ENCODE measurements at places on chromosomes 13 and 19.

GRCh38 chr19:32914879-32915660 lies 45.5 kb upstream of the SLC7A9 start:
- DNase-seq: no peak

DNA sequence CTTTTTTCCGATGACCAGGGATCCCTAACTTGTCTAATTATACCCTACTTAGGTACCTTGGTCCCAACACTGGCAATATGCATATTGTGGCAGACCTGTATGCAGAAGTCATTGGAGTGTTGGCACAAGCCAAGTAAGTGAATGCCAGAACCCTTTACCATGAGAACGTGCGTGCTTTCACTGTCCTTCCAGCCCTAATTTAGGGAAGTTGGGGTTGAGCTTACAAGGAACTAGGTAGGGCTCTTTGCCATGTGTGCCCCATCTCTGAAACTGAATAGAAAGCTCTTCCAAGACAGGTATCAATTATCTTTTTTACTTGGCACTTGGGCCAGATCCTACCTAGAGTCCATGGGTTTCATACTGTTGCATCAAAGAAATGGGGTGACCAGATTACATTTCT lies 93.2 kb downstream of the FRY start:
- no peak for DNase-seq

DNA sequence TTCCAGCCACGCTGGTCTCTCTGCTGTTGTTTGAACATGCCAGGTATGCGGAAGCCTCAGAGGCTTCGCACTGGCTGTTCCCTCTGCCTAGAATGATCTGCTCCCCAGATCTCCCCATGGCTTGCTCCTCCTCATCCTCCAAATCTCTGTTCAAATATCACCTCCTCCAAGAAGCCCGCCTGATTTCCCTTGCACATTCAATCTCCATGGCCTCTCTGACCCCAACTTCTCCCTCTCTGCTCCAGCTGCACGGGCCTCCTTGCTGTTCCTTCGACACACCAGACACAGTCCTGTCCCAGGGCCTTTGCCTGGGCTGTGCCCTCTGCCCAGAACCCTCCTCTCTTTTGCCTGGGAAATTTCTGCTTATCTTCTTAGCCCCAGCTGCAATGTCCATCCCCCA lies 52.5 kb upstream of the PTPRS start:
- DNase-seq: no peak

- DNase-seq: no peak
These were observed 125.3 kb upstream of the RXFP2 start for GRCh38 chr13:31614073-31614472.

DNA sequence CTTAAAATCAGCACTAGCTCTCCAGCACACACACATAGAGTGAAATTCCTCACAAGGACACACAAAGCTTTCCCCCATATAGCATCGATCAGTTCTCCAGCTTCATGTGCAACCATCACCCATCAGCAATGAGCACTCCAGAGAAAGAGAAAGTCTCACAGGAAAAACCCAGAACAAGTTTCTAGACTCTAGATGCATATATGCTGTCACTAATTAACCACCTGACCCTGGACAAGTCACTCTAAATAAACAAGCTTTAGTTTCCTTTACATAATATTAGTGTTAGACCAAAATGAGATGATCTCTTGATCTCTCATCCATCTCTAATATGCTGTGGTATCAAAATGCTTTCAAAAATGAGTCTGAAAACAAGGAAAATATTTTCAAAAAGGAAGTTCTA lies 81.2 kb downstream of the TBC1D4 start:
- DNase-seq: no peak

DNA sequence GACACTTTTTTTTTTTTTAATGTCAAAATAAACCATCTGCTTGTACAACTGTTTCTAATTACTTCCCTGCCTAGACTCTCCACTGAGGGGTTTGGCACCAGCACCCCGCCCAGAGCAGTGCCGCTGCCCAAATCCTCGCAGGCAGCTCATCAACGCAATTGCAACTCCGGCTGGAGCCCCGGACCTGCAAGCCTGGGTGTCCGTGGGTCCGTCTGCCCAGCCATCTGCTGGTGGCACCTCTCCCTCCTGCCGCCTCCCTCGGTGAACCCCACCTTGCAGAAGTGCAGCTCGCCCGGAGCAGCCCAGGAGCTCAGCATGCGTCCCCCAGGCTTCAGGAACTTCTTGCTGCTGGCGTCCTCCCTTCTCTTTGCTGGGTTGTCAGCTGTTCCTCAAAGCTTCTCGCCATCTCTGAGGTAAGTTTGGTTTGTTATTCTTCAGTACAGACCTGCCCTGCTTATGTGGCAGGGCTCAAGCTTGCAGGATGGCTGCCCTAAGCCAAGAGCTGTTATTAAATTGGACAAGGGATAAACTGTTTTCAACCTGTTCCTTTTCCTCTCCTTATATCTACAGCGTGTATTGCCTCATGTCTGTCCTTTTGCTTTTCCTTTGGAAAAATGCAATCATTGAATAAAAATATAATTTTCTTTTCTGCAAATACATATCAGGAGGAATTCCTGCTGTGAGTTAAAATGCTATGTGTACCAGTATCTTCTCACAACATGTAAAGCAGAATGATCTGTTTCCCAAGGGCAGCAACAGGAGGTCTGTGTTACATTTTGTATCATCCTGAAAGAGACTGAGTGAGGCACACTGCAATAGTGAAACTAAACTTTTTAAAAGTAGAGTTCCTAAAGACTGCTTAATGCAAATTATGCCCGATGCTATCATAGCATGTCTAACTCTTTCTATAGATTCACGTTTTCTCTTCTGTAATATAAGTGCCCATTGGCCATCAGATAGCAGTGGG lies at the start of gene ITGBL1:
Gene ITGBL1 (plus strand): TSS at position 157 of the 967 bp plus-strand sequence. CDS start 159 bp downstream, at position 316.
- peak; percentile 2 for DNase-seq

- no peak for DNase-seq
These were observed 95.7 kb downstream of the ARHGEF7 start for GRCh38 chr13:111210544-111211469.

- no peak for DNase-seq
These were observed 17.8 kb downstream of the ERCC5 start for GRCh38 chr13:102863590-102863989.

DNA sequence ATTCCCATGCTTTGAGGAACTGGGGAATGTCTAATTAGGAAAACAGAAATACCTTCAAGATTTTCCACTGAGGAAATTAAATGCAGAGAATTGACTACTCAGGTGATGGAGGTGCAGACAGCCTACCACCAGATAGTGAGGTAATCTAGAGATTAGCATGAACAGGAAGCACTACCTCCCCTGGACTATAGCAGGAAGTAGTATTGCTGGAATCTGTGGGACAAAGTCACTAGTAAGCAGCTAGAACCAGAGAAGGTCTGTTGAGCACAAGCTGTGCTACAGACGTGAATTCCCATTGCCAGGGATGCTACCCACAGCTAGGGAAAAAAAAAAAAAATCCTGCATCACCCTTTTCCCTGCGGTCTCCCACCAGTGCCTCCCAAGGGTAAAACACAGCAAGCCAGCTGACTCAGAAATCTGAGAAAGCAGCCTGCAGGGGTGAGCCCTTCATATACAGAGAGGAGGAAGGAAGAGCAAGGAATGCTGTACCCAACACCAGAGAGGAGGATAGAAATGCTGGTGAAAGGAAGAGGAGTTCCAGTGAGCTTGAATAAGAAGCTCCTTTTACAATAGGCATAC lies 10.2 kb downstream of the ENOX1 start:
- DNase-seq: no peak

- no peak for DNase-seq
These were observed 1.1 kb downstream of the PPP6R1 start for GRCh38 chr19:55257461-55258420.

- no peak for DNase-seq
These were observed 13.9 kb upstream of the LGALS16 start for GRCh38 chr19:39641773-39642172.

DNA sequence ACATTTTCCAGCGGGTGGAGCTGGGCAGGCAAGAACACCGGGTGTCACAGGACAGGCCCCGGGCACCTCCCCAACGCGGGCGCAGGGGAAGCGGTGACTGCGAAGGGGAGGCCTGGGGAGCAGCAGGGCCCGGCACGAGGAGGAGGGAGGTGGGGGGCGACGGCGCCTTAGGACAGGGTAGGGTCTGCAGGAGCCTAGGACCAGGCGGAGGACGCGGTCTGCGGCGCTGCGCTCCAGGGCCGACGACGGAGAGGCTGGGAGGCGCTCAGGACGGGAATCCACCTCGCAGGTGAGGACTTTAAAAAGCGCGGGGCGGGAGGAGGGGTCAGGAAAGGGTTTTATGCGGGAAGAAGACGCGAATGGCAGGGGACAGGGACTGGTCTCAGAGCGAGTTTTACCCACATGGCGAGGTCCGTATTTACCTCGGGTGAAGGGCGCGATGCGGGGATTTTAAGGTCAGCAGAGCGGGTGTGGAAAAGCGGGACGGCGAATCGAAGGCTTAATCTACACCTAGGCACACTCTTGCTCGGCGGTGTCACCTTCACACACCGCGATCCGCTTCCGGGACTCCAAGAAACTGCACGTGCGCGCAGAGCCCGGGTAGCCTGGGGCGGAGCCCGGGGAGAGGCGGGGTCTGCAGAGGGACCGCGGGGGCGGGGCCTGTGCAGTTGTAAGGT lies 13.5 kb downstream of the ERVV-2 start:
- no peak for DNase-seq

DNA sequence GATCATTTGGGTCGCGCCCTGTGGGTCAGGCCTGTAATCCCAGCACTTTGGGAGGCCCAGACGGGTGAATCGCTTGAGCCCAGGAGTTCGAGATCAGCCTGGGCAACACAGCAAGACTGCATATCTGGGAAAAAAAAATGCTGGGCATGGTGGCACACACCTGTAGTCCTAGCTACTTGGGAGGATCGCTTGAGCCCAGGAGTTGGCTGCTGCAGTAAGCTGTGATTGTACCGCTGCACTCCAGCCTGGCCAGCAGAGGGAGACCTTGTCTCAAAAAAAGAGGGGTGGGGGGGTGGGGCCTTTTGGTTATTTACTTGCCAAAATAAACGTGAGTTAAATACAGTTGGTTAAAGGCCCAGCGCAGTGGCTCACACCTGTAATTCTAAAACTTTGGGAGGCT lies 9.8 kb upstream of the ZNF544 start:
- no peak for DNase-seq

DNA sequence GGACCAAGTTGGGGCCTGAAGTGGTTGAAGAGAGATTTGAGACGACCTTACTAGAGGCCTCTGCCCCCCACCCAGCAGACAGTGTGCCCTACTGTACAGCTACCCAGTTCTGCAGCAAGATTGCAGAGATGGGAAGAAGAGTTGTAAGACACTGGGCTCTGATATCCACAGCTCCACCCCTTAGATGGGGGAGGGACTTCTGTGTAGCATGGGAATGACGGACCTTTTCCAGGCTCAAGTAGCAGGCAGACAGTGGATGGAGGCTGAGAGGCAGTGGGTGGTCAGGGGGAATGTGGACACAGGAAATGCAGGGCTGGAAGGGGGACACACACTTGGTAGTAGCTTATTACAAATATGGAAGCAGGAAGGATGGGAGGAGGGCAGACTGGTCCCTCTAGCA lies 13.0 kb downstream of the LRFN3 start:
- DNase-seq: no peak

DNA sequence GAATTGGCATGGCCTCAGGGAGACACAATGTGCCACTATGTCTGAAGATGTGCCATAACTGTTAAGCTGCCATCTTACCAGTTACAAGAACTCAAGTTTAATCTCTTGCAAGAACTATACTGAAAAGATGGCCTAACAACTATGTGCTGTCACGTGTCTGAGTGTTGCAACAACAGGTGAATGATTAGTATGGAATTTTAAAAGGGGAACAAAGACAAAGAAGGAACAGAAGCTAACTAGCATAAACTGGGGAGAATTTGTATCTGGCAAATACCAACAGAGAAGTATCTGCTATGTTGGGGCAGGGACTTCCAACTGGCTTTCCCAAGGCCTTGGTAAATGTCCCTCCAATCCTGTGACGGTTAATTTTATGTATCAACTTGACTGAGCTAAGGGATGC lies 11.5 kb upstream of the ACOD1 start:
- no peak for DNase-seq

GRCh38 chr13:27820524-27821482 lies 28.5 kb downstream of the GSX1 start:
- no peak for DNase-seq

DNA sequence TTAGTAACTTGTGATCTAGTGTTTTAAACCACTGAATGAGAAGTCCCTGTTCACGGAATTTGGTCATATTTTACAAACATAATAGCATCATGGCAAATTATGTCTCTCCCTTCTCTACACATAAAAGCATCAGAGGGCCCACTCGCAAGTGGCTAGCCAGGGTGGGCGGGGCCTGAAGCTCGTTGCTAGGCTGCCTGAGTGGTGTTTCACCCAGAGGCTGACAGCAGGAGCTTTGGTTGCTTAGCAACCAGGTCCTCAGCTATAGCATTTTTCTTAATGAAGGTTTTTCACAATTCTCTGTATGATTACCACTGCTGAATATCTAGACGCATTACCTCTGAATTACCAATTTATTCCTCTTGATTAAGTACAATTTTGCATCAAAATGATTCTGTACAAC lies 126.5 kb downstream of the NALCN start:
- DNase-seq: no peak

- no peak for DNase-seq
These were observed 690.9 kb downstream of the SLITRK6 start for GRCh38 chr13:85108356-85108755.

DNA sequence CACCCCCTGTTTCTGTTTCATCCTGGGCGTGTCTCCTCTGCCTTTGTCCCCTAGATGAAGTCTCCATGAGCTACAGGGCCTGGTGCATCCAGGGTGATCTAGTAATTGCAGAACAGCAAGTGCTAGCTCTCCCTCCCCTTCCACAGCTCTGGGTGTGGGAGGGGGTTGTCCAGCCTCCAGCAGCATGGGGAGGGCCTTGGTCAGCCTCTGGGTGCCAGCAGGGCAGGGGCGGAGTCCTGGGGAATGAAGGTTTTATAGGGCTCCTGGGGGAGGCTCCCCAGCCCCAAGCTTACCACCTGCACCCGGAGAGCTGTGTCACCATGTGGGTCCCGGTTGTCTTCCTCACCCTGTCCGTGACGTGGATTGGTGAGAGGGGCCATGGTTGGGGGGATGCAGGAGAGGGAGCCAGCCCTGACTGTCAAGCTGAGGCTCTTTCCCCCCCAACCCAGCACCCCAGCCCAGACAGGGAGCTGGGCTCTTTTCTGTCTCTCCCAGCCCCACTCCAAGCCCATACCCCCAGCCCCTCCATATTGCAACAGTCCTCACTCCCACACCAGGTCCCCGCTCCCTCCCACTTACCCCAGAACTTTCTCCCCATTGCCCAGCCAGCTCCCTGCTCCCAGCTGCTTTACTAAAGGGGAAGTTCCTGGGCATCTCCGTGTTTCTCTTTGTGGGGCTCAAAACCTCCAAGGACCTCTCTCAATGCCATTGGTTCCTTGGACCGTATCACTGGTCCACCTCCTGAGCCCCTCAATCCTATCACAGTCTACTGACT lies at the start of gene KLK3:
Gene KLK3 (plus strand): TSS at position 280 of the 775 bp plus-strand sequence. CDS start 41 bp downstream, at position 321.
- no peak for DNase-seq

DNA sequence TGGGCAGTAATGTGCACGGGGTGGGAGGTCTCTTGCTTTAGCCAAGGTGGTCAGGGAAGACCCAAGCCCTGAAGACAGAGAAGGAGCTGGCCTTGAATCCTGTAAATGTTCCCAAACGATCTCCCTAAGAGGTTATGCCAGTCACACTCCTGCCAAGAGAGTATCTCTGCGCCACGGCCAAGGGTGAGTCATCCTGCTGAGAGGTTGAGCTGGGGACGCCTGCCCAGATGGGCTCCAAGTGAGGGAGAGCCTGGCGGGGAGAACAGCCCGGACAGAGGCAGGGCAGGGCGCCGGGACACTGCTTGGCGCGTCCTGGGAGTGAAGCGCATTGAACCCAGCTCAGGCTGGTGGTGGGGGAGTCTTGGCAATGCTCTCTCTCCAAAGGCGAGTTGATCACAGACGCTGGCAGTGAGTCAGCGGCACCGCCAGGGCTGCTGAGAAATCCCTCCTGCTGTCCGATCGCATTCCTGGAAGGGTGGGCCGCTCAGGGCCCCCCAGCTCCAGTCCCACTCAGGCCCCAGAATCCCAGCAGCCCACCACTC lies 16.4 kb downstream of the SULT2B1 start:
- DNase-seq: no peak

Measured in GM12892 (cell line).